ENCODE measurements at places on chromosomes 5 and 9. TPM values are rescaled to one million over a fixed set of nuclear protein-coding genes. Genes with fewer than 3 reads are reported as not detected.

The LTC4S gene
- 8.1 TPM for total RNA-seq

The BTNL8 gene
- not detected for total RNA-seq

The TSLP gene
- total RNA-seq: not detected

- peak; percentile 41 for DNase-seq
Observed at GRCh38 chr5:80246995-80247729, 8.7 kb downstream of the SERINC5 start.

DNA sequence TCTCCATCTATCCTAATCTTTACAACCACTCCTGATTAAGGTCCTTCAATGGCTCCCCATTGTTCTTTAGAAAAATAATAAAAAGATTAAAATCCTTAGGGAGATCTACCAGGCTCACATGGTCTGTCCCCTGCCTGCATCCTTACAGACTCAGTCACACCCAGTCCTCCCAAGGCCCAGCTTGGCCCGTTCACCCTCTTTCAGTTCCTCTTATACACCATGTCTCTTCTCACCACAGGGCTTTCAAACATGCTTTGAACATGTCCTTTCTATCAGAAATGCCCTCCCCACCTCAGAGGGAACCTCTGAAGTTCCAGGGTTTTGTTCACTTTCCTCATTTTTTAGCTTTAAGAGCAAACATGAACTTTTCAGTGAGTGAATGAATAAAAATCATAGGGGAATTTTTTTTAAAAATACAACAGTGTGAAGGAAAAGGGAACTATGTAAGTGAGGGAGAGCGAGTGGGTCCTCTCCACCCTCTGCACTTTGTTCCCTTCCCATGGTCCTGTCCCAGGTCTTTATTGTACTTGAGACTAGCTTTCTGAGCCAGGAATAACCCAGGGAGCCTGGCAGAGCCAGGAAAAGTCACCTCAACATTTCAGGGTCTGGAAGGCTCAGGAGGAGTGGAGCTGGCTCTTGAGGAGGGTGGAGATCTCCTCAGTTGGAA lies 55.3 kb downstream of the TRPC7 start:
- no peak for DNase-seq

Measured in CD4-positive, alpha-beta memory T cell (primary cell).